Progenitor cell of endocrine pancreas (in vitro differentiated cells): ENCODE measurements at places on chromosomes 16 and 17.

DNA sequence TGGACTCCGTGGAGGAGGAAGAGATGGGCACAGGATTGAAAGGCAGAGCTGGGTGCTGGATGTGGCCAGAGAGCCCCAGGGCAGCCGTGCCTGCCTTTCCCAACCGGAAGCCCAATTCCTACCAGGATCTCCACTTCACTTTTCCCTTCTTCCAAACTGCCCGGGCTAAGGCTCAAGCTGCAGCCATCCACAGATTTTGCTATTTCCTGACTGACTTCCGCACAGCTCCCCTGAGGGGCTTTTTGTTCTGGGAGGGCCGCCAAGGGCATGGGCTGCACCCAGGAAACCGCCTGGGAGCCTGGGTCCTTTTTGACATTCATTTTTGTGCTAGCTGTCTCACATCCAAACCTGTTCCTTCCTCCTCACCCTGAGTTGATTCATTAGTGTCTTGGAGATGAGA lies 4.2 kb downstream of the SHISA6 start:
- no peak for DNase-seq

DNA sequence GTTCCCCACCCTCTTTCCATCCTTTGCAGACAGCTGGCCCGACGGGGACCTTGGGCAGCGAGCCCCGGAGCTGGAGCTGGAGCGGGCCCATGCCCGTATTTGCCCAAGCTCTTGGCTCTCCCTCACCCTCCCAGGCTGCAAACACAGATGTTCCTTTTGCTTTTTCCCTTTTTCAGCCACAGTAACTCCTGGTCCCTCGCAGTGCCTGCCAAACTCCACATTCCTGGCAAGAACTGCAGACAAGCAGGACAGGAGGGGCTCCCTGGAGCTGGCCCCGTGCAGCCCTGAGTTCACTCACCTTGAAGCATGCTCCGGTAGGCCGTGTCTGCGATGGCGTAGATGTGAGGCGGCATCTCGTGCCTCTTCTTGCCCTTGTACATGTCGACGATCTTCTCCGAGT lies 33.9 kb downstream of the MYH11 start:
- no peak for DNase-seq

- no peak for DNase-seq
Measured at GRCh38 chr16:30697264-30698138, 1.5 kb upstream of the SRCAP start.

- no peak for DNase-seq
Measured at GRCh38 chr17:17552351-17553216, 38.9 kb downstream of the PEMT start.

DNA sequence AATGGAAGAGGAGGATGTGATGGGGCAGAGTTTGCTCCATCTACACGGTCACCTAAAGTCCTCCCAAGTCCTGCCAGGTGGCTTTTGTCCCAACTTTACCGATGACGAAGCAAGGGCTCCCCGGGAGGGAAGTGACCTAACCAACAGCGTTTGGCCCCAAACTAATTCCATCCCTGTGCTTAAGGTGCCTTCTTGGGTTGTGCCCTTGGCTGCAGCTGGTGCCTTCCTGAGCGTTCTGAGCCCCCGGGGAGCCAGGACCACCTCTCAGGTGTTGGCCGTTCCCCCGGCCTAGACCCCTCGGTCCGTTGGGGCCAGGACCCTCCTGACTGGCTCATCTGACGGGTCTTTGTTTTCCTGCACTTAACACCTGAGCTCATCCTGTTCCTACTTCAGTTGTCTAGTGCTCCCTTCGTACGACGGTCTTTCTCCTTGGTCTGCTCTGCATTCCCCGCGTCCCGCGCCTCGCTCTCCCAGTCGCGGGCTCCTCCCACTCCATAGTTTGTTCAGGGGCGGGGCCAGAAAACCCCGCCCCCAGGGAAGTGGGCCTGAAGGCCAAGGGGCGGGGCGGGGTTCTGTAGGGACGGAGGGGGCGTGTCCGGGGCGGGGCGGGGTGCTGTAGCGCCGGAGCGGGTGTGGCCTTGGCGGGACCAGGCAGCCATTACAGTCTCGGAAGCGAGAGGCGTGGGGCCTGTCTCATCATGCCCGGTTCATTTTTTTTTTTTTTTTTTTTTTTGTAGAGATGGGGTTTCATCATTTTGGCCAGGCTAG lies 822 bp upstream of the ZSCAN10 start:
- peak; percentile 79 for DNase-seq

DNA sequence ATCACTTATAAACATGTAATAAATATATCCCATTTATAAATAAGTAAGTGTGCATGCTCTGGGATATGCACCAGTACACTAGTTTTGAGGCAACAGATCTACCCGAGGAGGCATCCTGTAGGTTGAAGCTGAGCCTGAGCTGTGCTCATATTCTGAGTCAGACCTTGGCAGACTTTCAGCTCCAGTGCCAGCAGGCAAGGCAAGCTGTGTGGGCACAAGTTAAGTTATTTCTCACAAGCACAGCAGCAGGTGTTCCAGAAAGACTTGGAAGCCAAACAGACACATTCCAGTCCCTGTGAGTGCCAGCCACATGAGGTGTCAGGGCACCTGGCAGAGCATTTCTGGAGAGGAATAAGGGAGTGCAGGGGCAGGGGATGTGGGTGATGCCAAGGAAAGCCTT lies 1.3 kb upstream of the CLEC19A start:
- DNase-seq = no peak

GRCh38 chr17:50949128-50949988 lies 83.2 kb upstream of the TOB1 start:
- DNase-seq = no peak

GRCh38 chr17:83204230-83204725 lies 124.9 kb downstream of the METRNL start:
- no peak for DNase-seq

GRCh38 chr16:67428146-67428731 lies 2.7 kb upstream of the HSD11B2 start:
- DNase-seq = peak; percentile 68

GRCh38 chr16:60271025-60271771 lies 1537.1 kb upstream of the GOT2 start:
- no peak for DNase-seq

DNA sequence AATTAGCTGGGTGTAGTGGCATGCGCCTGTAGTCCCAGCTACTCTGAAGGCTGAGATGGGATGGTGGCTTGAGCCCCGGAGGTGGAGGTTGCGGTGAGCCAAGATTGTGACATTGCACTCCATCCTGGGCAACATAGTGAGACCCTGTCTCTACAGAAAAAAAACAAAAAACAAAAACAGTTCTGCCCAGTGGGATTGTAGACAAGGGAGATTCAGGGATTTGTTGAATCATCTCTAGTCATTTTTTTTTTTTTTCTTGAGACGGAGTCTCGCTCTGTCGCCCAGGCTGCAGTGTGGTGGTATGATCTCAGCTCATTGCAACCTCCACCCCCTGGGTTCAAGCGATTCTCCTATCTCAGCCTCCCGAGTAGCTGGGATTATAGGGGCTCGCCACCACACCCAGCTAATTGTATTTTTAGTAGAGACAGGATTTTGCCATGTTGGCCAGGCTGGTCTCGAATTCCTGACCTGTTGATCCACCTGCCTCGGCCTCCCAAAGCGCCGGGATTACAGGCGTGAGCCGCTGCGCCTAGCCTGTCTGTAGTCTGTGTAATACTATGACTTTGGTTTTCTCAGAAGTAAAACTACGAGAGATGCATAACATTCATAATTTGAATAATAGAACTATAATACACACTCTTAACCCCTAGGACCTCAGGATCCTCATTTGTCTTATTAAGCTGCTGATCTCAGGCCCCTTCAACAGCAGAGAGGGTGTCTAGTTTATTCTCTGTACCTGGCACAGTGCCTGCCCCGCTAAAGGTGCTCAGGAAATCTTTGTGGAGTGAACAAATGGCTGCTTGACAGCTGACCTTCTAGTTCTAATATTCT lies 1.4 kb downstream of the TEN1 start:
- DNase-seq = no peak

- DNase-seq = no peak
Measured at GRCh38 chr17:40284085-40284713, 3.5 kb upstream of the CDC6 start.

DNA sequence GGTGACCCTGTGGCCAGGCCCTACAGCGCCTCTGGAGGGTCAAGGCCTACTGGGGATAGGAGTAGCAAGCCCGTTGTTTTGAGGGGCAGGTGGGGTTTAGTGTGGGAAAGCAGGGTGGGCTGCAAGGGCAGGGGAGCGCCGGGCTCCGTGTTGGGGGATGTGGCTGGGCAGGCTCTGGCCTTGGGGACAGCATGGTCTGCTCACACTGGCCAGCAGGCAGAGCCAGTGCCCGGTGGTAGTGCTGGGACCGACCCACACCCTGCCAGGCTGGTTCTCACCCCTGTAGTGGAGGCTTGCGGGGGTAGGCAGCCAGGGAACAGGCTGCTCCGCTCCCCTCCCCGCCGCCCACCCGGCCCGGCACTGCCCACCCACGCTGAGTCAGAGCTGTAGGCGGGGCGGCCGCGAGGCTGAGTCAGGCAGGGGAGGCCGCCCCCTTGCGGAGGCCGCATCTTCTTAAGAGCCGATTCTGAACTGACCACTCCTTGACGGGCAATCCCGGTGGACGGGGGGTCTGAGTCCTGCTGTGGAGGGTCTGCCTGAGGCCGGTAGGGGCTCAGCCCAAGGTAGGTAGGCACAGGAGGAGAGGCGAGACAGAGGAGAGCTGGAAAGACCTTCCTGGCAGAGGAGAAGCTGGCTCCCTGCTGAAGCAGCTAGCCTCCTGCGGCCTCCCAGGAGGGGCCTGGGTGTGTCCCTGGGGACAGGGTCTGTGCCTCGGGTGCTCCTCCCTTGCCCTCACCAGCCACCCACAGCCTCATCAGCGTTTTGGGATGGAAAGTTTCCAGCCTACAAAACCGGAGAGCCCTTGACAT lies 62.4 kb downstream of the BAIAP2 start:
- DNase-seq = peak; percentile 43

DNA sequence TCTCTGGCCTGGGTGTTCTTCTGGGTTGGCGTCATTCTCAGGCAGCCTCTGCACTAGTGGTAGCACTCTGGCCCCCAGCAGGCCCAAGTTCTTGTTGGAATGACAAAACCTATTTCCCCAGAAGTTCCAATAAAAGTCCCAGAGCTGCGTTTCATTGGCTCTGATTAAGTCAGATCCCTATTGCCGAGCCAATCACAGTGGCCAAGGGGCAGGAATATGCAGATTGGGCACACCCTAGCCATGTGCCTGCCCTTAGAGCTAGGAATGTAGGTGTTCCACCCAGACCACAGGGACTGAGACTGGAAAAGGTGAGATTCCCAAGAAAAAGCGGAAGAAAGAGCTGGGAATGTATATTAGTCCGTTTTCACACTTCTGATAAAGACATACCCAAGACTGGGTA lies 44.9 kb upstream of the POLR3E start:
- no peak for DNase-seq

GRCh38 chr16:50742576-50743200 lies 802 bp downstream of the CYLD start:
- peak; percentile 29 for DNase-seq

- no peak for DNase-seq
Measured at GRCh38 chr16:31916056-31916488, 42.5 kb downstream of the ZNF267 start.

- no peak for DNase-seq
Measured at GRCh38 chr16:86025706-86026105, 126.7 kb downstream of the IRF8 start.

GRCh38 chr16:57261806-57262205 lies 16.7 kb downstream of the ARL2BP start:
- no peak for DNase-seq

DNA sequence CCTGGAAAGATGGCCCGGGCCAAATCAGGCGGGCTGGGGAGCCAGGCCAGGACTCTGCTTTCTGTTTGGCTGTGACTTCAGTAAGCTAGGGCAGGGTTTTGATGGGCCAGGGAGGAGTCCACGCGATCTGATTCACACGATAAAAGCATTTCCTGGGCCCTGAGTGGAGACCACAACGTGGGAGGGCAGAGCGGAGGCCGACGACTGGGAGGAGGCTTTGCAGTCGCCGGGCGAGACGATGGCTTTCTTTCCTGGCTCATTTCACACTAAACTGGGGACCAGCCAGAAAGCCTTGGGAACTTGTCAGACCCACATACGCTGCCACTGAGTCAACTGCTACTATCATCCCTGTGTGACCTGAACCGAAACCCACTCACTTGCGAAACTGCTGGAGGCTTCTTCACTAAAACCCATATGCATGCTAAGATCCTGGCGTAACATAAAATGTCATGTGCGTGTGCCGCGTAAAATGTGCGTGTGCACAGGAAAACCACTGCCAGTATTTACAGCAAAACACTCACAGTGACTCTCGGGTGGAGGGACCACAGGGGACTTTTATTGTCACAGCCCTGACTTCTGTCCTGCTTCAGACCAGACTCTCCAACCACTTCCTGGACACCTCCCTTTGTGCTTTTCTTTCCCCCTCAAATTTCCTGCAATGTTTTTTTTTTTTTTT lies 14.2 kb upstream of the RHBDF2 start:
- no peak for DNase-seq

- DNase-seq = no peak
Measured at GRCh38 chr17:12256380-12256995, 235.8 kb downstream of the MAP2K4 start.

DNA sequence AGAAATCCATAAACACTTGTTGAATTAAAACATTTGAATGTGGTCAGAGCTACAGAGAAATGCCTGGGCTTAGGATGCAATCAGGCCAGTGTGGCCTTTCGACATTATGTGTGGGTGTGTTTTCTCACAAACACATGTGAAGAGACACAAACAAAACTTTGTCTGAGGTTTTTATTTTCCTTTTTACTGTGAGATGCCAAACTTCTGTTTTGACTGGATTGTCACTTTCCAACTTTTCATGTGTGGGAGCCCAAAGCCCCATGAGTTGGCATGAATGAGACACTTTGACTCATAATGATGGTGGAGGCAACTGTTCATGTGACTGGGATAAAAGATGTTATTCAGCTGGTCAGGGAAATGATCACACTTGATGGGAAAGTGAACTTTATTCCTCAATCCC lies 71.9 kb upstream of the GAS7 start:
- DNase-seq = no peak

- no peak for DNase-seq
Measured at GRCh38 chr17:4409659-4410058, 24.1 kb upstream of the SPNS3 start.

DNA sequence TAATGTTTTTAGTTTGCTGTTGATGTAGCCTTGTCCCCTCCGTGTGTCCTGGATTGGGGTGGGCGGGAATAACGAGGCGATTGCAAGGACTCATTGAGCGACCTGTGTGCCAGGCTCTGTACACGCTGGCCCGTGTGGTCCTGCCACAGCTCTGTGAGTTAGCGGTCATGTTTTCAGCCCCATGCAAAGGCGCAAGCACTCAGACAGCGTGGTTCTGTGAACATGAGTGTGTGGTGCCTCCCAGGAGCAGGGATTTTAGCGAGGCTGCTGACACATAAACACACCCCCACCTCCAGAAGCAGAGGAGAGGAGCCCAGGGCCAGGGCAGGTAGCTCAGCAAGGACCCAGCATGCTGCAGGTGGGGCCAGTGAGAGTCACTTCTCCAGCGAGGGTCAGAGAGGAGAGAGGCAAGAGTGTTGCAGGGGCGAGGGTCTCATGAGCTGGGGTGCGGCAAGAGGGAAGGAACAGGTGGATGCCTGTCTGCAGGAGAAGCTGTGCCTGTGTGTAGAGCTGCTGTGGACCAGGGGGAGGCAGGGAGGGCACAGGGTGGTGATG lies 115.3 kb downstream of the OR1D5 start:
- DNase-seq = no peak
